ENCODE measurements at places on chromosomes 7 and 10.

GRCh38 chr7:128448751-128449302, 6.9 kb upstream of the HILPDA start:
- no peak for DNase-seq

- no peak for DNase-seq
Observed at GRCh38 chr7:2006921-2007381, 225.8 kb downstream of the MAD1L1 start.

DNA sequence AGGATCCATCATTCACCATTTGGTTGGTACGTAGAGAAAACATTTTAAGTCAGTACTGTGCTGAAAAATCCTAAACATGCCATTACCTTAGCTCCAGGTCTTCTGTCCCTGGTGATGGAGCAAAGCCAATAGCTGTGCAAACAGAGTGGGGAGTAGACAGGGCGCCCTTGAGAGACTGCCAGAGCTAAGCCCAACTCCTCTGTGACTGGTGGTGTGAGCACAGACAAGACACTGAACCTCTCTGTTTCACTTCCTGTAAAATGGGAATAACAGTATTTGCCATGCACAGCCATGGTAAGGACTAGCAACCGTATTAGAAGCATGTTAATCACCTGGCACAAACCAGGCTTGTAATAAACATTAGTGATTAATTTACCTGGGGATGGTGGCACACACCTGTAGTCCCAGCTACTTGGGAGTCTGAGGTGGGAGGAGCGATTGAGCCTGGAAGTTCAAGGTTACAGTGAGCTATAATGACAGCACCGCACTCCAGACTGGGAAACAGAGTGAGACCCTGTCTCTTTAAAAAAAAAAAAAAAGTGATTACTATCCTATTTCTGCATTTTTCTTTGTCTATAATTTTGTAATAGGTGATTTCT, 28.7 kb downstream of the LYZL1 start:
- DNase-seq, result no peak

GRCh38 chr7:15612205-15612604, 50.4 kb upstream of the AGMO start:
- DNase-seq, result no peak
